Putamen (tissue), 1 donor: ENCODE measurements at places on chromosomes 7 and 10.

DNA sequence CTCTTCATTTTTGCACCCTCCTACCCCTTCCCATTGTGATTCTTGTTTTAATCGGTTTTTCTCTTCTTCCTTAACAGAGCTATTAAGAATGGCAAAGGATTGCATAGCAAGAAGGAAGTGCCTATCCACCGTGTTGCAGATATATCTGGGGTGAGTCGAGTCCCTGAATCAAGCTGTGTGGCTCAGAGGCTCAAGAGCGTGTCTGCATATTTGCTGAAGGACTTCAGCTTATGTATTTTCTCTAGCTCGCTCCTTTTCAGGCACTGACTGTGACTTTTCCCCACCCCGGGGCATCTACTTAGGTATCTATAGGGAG, 126.6 kb downstream of the LRRC4 start:
- DNase-seq: no peak

DNA sequence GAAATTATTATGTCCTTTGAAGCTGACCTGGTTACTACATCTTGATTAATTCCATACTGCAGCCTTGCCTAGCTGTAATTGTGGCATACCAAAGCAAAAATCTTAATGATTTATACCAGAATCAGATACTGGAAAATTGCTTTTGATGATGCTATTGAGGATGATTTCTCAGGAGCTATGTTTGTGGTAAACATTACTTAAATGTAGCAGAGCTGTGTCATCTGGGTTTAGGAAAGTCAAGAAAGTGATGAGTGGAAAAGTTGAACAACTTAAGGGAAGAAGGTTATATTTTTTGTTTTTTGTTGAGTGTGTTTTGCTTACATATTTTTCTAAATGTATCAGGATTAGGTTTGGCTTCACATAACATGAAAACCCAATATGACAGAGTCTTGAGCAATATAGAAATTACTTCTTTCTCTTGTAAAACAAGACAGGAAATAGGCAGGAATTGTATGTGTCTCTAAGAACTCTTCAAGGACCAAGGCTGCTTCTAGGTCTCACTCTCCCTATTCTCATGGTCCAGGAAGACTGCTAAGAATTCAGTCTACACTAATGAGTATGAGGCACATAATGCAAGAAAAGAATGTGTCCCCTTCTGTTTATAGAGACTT, 87.6 kb upstream of the MTPN start:
- DNase-seq: no peak

DNA sequence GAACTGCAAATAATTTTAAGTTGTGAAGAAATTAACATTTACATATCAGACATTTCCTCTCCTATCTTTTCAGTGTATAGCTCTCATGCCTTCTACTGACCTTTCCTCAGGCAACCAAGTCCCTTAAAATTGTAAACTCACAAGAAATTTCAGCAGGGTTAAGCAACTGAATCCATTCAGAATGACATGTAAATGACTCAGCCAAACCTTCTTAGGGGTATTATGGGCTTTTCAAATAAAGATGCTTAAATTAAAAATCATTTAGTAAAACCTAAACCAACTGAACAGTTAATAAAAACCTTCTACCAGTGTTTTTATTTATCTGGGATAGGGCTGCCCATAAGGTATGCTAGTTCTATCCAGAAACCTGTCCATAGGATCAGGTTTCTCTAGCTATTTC, 20.7 kb downstream of the WAPL start:
- DNase-seq: no peak

- DNase-seq: no peak
Observed at GRCh38 chr10:118153287-118153686, 106.5 kb upstream of the RAB11FIP2 start.

- peak; percentile 78 for DNase-seq
Observed at GRCh38 chr10:89327803-89328441, at the start of gene IFIT3. TSS of gene IFIT3 (plus strand) at chr10:89327997. CDS start at chr10:89328074, 77 bp downstream.

DNA sequence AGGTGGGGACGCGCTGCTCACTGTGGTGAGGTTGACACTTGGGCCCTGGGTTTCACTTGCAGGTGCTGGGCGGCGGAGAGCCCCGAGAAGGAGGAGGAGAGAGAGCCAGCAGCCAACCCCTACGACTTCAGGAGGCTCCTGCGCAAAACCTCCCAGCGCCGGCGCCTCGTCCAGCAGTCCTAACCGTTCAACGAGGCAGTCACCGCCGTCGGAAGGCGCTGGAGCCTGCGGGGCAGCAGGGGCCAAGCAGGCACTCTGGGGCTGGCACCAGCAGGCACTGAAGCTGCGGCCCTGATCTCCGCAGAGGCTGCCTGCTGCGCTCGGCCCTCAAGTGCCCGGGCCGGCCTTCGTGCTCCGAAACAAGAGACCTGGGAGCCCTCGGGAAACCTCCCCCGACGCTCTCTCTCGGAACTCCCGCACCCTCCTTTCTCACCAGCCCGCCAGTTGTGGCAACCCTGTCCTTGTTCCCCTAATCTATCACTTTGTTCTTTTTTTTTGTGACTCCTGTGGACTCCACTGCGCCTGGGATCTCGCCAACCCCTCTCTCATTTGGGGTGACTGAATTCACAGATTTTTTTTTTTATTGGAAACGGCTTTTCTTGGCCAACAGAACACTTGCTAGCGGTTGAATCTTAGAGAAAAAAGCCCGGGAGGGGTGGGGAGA, 4.7 kb upstream of the GAD2 start:
- DNase-seq: no peak

GRCh38 chr7:137241655-137242360, 101.7 kb downstream of the PTN start:
- no peak for DNase-seq

GRCh38 chr10:7484456-7485243, 73.8 kb upstream of the SFMBT2 start:
- DNase-seq: no peak

DNA sequence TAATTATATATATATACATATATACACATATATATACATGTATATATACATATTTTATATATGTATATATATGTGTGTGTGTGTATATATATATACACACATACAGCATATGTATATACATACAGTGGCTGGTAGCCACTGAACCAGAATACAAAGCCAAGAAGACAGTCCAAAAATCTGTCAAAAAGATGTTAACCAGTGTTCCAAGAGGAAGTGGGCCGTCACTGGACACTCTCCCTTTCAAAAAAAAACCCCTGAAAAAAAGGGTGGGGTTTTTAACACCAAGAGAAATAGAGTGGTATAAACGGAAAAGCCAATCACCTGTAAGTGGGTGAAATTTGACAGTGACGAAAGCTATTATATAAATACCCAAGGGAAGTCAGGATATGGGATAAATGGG, 31.1 kb upstream of the C1GALT1 start:
- DNase-seq: no peak

DNA sequence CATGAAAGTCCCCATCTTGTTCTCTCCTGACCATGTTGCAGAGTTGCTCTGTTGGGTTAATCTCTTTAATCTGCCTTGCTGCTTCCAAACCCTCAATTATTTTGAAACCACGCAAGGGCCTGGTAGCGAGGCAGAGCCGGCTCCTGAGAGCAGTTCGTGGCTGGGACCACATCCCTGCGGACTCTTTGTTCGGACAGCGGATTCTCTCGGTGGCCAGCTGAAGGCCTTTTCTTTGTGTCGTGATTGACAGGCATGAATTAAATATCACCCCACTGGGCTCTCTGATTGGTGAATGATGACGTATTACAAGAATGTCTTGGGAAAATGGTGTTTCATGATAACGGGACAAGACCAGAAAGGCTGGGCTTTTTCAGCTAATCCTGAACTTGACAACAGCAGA, 66.9 kb upstream of the ARHGAP21 start:
- peak; percentile 91 for DNase-seq

- no peak for DNase-seq
Observed at GRCh38 chr10:24414597-24414996, 205.7 kb downstream of the KIAA1217 start.

GRCh38 chr7:786472-787255, 45.6 kb upstream of the SUN1 start:
- peak; percentile 22 for DNase-seq

DNA sequence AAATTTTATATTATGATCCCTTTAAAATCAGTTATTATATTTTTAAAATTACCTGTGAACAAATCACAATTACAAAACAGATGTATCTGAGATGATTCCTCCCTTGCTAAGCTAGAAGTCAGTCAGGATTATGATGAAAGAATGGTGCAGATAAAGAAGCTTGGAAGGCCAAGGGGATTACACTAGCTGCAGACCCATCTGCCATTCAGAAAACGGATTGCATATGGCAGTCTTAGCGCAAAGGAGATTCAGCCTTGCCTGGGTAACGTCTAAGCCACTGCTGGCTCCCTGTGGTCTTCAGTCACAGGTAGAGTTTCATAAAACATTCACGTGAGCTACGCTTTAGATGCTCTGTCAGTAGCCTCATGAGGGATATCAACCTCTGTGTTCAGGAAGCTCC, 222.2 kb downstream of the POU6F2 start:
- DNase-seq: no peak

DNA sequence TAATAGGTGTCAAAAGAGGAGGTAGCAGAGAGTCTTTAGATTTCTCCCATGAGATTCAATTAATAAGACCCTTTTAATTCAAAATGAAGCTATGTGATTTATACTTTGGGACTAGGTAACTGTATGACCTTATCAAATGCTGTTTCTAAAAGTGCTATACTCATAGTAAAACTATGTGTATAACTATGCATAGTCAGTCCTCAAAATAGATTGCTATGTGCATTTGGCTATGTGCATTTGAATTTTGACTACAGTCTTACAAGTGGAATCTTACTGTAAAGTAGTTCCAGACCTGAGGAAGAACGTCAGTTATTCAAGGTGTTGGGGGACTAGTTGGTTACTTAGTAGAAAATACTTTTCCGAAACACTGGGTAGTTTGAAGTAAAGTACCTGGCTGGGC, 36.9 kb downstream of the ADD3 start:
- DNase-seq: no peak

DNA sequence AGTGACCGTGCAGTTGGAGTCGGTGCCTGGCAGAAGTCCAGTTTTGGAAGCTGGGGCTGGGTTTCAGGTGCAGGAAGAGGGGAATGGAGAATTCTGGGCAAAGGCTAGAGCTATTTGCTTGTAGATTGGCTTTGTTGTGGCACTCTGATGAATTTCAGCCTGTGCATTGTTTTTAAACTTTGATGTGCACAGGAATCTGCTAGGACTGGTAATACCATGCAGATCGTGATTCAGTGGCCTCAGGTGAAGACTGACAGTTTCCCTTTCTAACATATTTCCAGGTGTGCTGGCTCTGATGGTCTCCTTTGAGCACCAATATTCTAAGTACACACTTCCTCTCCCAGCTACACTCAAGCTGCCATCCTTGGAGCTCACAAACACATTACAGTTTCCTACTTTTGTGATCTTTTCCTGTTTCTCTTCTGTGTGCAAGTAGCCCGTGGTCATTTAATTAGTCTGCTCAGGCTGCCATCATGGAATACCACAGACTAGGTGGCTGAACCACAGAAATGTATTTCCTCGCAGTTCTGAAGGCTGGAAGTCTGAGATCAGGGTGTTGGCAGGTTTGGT, 55.6 kb downstream of the NOC3L start:
- no peak for DNase-seq

DNA sequence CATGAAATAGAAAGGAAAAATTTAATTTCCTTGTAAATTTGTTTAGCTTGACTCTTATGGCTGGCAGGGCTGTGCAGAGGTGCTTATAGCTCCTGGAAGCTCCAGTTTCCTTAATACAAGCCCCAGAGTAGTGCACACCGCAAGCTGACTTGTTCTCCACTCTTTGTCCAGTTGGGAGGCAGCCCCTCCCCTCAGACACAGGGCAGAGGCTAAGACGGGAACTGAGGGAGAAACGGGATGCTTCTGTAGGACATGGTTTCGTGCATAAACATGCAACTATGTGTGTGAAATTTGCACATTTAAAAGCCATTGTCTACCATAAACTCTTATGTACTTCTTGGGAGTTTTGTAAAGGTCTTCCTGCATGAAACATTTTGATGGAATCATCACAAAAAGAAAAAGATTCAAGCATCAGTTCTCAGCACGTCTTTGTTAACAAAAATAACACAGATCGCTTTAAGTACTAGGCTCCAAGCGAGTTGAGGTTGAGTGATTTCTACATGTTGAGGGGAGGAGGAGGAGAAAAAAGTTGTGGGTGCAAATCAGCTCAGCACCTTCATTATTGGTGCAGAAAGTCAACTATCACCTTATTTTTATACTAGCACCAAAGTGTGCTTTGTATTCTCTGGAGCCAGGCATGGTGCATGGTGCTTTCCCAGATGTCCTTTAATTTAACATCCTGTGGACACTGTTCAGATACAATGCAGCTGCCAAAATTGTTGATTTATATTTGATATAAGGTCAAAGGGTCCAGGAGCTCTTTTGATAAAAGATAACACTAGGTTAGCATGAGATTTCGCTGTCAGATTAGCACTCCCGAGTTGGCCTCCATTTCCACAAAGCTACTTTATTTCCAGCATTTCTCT, 124.5 kb downstream of the CHN2 start:
- no peak for DNase-seq

DNA sequence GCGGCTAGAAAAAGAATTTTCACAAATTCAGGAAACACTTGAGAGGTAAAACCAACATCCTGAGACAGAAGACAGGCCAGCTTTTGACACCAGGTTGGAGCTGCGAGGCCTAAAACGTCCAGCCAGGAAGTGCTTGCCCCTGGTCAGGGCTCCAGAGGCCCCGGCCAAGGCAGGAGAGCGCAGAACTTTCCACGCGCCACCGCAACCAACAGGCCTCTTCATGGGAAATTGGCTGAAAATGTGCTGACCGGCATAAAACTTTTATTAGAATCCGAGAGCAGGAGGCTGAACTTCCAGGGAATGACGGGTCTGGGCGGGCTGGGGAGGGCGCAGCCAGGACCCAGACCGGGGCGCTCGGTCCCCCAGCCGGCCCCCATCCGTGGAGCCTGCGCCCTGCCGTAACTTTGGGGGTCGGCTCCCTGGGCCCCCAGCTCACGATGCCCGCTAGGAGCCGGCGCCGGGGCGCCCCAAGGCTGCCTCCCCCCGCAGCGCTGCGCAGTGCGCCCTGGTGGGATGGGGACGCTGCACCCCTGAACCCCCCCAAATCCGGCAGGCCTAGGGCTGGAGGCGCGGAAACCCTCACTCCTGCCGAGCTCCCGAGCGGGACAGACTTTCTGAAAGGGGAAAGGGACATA, 414.0 kb upstream of the MKI67 start:
- no peak for DNase-seq

DNA sequence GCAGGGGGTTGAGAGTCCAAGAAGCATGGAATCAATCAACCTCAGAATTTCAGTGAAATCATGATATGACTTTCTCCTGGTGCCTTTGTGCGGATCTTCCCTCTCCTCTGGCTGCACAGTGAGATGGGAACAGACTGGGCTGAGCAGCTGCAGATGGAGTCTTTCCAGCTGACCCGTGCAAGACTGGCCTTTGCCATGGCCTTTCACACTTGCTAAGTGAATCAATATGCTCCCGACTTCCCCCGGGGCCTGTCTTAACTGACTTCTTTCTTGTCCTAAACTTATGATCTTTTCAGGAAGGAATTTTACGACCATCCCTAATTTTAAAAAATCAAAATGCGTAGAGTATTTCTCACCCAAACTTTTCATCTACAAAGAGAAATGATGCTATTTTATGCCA, 469.9 kb downstream of the GALNT17 start:
- no peak for DNase-seq

DNA sequence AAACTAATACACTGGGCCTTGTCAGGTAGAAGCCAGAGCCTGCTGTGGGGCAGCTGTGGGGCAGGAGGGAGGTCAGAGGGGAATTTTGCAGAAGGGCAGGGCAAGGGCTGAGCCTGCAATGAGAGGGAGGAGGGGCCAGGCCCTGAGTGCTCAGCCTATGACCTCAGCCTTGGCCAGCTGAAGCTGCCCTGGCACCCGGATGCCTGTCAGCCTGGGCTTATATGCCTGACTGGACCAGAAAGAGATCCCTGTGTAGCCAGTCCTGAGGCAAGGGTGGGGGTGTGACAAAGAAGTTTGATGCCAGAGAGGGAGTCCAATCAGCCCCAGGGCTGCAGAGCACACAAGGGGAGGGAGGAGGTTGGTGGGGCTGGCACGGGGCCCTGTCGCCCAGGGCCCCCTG, 22.3 kb upstream of the PRRT4 start:
- DNase-seq: no peak
